A549 treated with DMSO at 1 μM for 4 hours (cell line): ENCODE measurements at places on chromosomes 7 and 10. TPM values are rescaled to one million over a fixed set of nuclear protein-coding genes. Genes with fewer than 3 reads are reported as not detected.

Gene OR6V1
- not detected in 5 replicates for total RNA-seq

Gene SORCS3
- total RNA-seq, result not detected in 5 replicates

Gene CCDC3
- total RNA-seq, result 0.91 to 1.2 TPM (median 0.95 TPM) in 5 replicates

Gene PDZD7
- 0.57 to 0.97 TPM (median 0.87 TPM) in 5 replicates for total RNA-seq

Gene PTPN20
- total RNA-seq, result 4.1 to 4.9 TPM (median 4.7 TPM) in 5 replicates

Gene SPDYE5
- total RNA-seq, result not detected in 5 replicates

Gene COMMD3
- total RNA-seq, result 47.6 to 57.0 TPM (median 51.3 TPM) in 5 replicates

Gene SSC4D
- total RNA-seq, result 0.96 to 1.4 TPM (median 1.2 TPM) in 5 replicates

Gene AGR2
- total RNA-seq, result 103 to 163 TPM (median 124 TPM) in 5 replicates

Gene WDR86
- total RNA-seq, result 0.07 to 0.20 TPM (median 0.13 TPM) in 4 of 5 replicates, not detected in the other

Gene CREM
- 32.5 to 43.9 TPM (median 39.1 TPM) in 5 replicates for total RNA-seq

Gene LRRD1
- total RNA-seq, result not detected in 5 replicates

Gene CFAP43
- 0.16 to 0.28 TPM (median 0.21 TPM) in 5 replicates for total RNA-seq
